ENCODE measurements at places on chromosomes 2 and 18. TPM values are rescaled to one million over a fixed set of nuclear protein-coding genes. Genes with fewer than 3 reads are reported as not detected.
A peak's percentile ranks its signal among the peaks of the same experiment; 100 is the strongest.

FNDC4 gene
- total RNA-seq, result 4.7 TPM

DNA sequence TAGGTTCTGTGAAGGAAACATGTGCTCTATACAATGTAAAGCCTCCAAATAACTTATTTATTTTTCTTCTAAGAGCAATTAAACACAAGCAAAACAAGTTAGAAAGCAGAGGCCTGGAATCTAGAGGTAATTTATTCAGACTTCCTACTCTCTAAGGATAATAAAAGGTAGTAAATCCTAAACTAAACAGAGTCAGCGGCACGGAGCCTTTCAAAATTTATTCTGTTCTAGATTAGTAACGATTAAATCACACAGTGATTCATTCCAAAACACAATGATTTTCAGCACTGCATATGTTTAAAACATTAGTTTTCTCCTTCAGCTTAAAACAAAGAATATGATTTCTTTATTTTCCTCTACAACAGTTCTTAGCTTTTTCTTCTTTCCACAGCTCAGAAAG is 160.9 kb downstream of the FBXO15 start:
- H3K4me3 ChIP-seq, result no peak overlapping the region
- no peaks in the 10 kb centered on the region for H3K27me3 ChIP-seq
- DNase-seq, result no peak
- no peaks in the 10 kb centered on the region for H3K36me3 ChIP-seq
- H3K4me1 ChIP-seq, result no peaks in the 10 kb centered on the region

DNA sequence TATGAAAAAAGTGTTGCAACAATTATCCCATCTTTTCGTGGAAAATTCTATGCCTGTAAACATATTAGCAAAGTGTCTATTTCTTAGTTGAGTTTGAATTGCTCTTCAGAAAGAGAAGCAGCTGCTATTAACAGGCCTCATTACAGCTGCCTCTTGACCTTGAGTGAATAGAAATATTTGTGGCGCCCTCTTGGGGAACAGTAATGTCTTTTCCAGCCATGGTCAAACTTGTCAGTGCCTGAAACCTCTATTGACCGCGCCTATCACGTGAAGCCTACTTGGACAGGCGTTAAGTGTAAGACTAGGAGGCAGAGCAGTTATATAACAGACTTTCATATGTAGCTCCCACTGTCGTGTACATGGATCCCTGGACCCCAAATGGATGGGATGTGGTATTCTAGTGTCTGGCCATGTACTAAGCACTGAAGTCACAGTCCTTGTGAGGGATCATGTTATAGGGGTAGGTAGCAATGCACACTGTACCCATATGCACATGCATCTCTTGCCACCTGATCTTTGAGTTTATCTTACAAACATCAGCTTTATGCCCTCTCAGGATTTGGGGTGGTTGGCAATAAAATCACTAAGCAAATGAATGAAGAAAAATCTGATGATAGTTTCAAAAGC is 245.0 kb downstream of the PTGR3 start:
- no peak overlapping the region for H3K27ac ChIP-seq
- H3K4me3 ChIP-seq, result no peak overlapping the region
- peak; percentile 53 for DNase-seq
- H3K27me3 ChIP-seq, result no peaks in the 10 kb centered on the region
- H3K36me3 ChIP-seq, result no peaks in the 10 kb centered on the region

ATP6V1B1 gene
- total RNA-seq, result not detected

DPY30 gene
- total RNA-seq, result 98.8 TPM

- no peak overlapping the region for H3K4me3 ChIP-seq
- H3K4me1 ChIP-seq, result peaks cover 49% of the 10 kb centered on the region
- peak; percentile 54 for DNase-seq
Observed at GRCh38 chr2:41963661-41964525, 83.9 kb upstream of the PKDCC start.

GRCh38 chr2:2879781-2880180 is 497.8 kb downstream of the EIPR1 start:
- H3K4me1 ChIP-seq, result no peaks in the 10 kb centered on the region
- no peak for DNase-seq
- no peaks in the 10 kb centered on the region for H3K27me3 ChIP-seq
- no peak overlapping the region for H3K27ac ChIP-seq
- no peaks in the 10 kb centered on the region for H3K36me3 ChIP-seq

- no peak overlapping the region for H3K4me3 ChIP-seq
- no peaks in the 10 kb centered on the region for H3K36me3 ChIP-seq
- no peak for DNase-seq
Observed at GRCh38 chr2:191719261-191719660, 41.3 kb downstream of the NABP1 start.

- peak overlapping the region; percentile 34 for H3K4me3 ChIP-seq
- H3K36me3 ChIP-seq, result no peaks in the 10 kb centered on the region
- H3K4me1 ChIP-seq, result peaks cover 21% of the 10 kb centered on the region
- H3K27me3 ChIP-seq, result peaks cover 51% of the 10 kb centered on the region
- H3K27ac ChIP-seq, result no peak overlapping the region
- peak; percentile 51 for DNase-seq
Observed at GRCh38 chr2:176140513-176141317, 10.6 kb upstream of the HOXD4 start.

CLEC4F gene
- total RNA-seq, result not detected

GRCh38 chr2:68190991-68191731 is 33.5 kb downstream of the PNO1 start:
- H3K27me3 ChIP-seq, result no peaks in the 10 kb centered on the region
- no peak overlapping the region for H3K4me3 ChIP-seq
- H3K4me1 ChIP-seq, result peaks cover 3% of the 10 kb centered on the region
- no peak for DNase-seq
- H3K27ac ChIP-seq, result no peak overlapping the region

GPR75 gene
- 7.9 TPM for total RNA-seq

- DNase-seq, result no peak
- H3K4me3 ChIP-seq, result no peak overlapping the region
- peaks cover 10% of the 10 kb centered on the region for H3K4me1 ChIP-seq
- no peaks in the 10 kb centered on the region for H3K36me3 ChIP-seq
- no peak overlapping the region for H3K27ac ChIP-seq
Observed at GRCh38 chr2:88770016-88770415, 78.5 kb downstream of the RPIA start.

GRCh38 chr2:58981237-58981636 is 740.1 kb upstream of the FANCL start:
- H3K36me3 ChIP-seq, result no peaks in the 10 kb centered on the region
- H3K27me3 ChIP-seq, result no peaks in the 10 kb centered on the region
- DNase-seq, result no peak
- no peak overlapping the region for H3K27ac ChIP-seq
- H3K4me3 ChIP-seq, result no peak overlapping the region
- H3K4me1 ChIP-seq, result peaks cover 7% of the 10 kb centered on the region

SMARCAL1 gene
- total RNA-seq, result 26.1 TPM

DNA sequence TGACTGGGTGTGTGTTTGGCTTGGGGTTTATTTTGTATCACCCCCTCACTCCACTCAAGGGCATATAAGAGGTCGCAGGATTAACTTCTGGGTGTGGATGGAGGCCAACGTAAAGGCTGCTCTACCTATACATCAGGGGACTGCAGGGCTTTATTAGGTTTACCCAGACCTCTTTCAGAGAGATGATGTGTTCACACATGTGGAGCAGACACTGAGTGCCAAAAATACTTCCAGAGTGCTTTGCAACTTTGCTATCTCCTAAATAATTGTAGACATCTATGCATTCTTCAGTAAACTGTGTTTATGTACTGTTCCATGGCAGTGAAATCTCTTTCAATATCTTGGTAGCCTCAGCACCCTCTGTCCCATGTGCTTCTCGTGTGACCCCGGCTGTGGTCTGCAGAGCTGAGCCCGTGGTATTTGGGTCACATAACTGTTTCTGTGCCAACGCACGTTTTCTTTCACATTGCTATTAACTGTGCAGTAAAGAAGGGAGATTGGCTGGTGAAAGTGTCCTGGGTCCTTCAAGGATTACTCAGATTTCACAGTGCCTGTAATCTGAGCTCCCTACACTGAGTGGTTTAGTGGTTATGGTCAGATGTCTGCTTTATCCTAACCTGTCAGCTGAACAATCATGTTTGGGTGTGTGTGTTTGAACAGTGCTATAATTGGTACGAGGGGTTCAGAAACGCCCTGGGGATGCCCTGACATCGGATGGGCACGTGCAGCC is 208.1 kb downstream of the VAPA start:
- H3K36me3 ChIP-seq, result no peaks in the 10 kb centered on the region
- H3K4me3 ChIP-seq, result no peak overlapping the region
- no peak overlapping the region for H3K27ac ChIP-seq
- DNase-seq, result peak; percentile 60
- no peaks in the 10 kb centered on the region for H3K4me1 ChIP-seq
- no peaks in the 10 kb centered on the region for H3K27me3 ChIP-seq

PTPRN gene
- 1.9 TPM for total RNA-seq
